D721Med (cell line): ENCODE measurements at places on chromosomes 6 and 20.

DNA sequence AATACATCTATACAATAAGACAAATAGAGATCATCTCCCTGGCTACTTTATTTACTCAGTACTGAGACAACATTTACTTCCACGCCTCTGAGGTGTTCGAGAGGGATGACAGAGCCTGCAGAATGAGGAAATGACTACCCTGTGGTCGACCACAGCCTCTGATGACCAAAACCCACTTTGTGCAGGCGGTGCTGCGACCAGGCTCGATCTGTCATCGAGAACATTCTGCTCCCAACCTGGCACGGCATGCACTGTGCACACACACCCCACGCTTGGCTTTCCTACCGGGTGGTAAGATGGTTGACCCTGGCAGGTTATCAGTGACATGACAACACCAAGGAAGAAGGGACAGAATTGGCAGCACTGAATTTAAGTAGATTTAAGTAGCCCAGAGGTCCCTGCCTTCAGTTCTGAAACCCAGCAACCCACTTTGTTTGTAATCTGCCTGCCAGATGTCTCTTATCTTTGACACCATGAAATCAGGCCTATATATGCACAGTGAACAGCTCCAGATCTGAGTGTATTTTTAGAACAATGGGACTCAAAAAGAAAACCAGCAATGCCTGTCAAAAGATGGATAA is 42.6 kb downstream of the TTI1 start:
- no peak for DNase-seq

DNA sequence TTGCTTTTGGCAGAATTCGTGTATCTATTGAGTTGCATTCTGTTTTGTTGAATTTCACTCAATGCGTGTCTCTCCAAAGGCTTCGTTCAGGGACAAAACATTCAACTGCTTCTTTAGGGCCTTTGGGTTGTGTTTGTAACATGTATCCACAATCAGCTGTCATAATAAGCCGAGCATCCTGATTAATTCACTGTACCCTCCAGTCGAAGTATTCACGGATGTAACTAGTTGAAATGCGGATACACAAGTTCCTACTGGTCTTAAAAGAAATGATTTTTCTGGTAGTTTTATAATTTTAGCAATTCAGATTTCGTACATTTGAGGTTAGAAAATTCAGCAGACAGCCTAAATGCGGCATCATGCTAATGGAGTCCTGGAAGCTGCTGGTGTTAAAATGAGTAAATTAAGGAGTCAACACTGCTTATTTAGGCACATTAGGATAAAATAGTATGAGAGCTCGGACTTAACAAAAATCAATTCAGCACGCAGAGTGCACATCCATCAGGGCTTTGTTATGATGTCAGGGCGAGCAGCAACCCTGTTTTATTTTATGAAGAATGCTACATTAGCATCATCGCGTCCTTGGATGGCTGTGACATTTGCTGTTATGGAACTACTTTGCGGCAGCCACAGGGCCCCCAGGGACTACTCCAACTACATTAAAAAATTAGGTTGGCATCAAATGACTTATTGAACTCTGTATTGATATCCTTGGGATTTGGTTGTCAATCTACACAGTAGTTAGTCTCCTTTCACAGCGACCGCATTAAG is 489.3 kb upstream of the FLRT3 start:
- DNase-seq: no peak

DNA sequence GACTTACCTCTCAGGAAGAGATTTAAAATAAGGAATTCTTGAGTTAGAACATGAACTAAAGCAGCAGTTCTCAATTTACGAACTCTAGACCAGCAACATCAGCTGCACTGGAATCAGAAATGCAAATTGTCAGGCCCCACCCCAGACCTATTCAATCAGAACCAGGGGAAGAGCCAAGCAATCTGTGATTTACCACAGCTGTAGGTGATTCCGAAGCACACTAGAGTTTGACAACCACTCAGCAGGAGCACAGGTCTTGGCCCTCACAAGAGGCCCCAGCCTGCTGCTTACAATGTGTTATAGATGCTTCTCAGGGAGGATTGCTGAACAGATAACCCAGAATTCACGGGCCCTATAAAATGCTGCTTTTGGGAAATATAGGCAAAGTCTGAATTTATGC is 279.2 kb downstream of the PTPRK start:
- no peak for DNase-seq

DNA sequence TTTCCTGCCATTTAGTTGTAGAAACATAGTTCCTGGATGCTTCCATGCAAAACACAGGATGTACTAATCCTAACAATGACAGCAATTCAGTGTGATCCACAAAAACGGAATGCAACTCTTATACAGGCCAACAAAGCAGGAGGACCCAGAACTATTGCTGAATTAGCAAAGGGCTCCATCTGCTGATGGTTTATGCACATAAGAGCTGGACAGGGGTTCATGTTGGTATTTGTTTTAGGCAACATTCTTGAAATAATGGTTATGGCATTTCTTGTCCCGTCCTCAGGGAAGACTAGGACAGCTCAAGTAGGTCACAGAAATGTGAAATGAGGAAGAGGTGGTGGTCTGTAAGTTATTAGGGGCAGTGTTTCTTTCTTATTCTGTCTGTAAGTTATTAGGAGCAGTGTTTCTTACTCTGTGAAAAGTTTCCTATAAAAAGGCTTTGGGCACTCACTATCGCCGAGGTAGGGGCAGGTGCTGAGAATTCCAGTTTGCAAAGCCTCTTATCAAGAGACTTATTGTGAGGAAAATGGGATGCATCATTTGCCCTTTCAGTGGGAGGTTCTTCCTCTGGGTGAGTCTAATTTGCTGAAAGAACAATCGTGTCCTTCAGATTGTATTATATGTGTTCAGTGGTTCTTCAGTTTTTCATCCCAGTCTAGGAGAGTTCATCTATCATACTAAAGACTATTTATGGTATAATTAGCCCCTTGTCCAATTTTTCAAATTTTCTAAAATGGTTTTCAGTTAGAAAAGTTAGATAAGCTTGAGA is 171.1 kb downstream of the MCHR2 start:
- no peak for DNase-seq

DNA sequence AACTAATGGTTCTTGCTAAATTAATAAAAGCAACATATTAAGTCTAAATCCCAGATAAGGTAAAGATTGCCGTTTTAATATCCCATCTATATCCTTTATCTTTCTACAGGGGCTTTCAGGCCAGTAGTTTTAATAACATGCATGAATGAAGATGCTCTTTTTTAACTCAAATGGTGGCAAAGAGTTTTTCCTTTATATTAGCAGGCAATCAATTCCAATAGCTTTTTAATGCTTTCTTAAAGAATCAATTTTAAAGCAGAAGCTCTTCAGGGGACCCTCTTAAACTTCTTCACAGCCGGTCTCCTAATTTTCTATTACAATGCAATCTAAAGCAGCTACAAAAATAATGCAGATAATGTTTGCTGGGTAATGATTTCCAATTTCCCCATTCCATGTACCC is 107.8 kb upstream of the HS3ST5 start:
- no peak for DNase-seq

- no peak for DNase-seq
Observed at GRCh38 chr6:46755865-46756264, 9.1 kb downstream of the ANKRD66 start.

DNA sequence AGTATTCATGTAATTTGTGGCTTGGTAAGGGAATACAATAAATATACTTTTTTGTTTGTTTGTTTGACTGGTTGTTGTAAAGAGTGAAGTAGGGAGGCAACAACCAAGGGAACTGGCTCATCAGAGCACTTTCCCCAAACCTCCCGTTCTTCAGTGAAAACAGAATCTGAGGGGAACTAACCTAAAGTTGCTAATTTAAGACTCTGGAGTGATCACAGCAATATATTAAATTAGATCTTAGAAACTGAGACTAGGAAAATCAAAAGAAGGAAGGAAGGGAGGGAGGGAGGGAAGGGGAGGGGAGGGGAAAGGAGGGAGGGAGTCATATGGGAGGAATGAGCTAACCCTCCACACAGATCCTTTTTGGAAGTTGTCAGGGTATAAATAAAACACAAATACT is 144.9 kb downstream of the SYNDIG1 start:
- no peak for DNase-seq

DNA sequence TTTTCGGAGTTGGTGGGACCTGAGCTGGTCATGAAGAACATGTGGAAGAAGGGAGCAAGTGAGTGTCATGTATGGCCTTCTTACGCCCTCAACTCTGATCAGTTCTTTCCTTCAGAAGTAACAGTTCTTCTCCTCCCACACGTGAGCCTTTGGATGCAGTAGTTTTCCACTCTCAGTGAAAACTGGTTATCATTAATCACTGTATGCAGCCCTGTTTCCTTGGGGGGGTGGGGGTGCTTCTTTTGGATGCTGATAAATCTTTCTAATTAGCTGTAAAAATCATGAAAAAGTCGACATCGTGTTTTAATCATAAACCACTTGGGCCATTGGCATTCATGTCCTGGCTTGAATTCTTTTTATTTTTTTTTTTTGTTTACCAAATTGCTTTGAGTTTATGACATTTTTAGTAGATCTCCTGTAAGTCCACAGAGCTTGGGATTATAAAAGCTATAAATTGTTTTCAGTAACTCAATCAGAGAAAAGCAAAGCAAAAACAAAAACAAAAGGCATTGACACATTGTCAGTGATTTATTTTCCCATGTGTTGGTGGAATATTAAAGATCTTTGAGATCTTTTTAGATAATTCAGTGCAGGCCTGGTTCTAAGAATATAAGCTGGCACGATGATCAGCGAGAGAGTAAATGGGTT is 84.8 kb downstream of the TRMT11 start:
- DNase-seq: no peak

DNA sequence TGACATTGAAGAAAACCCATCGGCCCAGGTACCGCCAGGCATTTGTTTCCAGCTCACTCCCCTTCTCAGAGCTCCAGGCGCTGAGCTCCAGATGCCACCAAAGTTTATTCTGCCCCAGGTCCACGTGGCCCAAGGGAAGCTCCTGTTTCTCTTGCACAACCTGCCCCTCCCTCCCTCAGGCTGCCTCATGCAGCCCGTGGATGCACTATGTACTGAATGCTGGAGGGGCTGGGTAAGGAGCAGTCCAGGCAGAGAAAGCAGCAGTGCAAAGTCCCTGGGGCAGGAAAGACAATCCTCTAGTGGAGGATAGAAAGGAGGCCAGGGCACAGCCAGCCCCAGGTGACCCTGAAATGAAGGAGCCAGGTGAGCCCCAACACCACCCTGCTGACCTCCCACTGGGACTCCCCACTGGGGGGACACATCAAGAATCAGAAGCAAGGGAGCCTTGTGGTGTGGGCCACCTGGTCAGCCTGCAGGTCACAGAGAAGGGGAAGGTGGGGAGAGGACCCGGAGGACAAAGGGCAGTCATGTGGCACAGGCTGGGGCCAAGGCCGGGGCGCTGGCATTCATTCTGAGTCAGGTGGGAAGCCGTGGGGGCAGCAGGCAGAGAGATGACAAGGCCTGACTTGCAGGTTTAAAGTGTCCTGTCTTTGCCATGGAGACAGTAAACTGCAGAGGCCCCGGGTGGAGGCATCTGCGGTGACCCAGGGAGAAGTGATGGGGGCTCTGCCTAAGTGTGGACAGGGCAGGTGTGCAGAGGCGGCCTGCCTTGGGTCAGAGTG is 230.1 kb downstream of the PREX1 start:
- no peak for DNase-seq

GRCh38 chr6:127939442-127940066 is 38.7 kb upstream of the THEMIS start:
- no peak for DNase-seq

DNA sequence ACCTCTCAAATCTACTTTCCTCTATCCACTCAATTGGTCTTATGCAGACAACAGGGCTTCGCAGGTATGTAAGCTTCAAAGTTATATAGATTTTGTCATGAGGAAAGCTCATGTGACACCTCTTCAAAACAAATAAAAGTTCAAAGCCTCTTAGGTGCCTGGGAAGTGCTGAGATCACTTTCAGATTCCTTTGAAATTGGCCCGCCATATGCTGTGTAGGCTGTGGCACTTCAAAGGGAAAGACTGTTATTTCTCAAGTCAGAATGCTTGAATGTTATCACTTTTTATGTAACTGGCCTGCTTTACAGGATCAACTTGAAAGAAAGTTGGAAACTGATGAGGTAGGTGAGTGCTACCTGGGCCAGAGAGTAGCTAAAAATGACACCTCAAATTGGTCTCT is 67.1 kb upstream of the GFRAL start:
- DNase-seq: no peak

DNA sequence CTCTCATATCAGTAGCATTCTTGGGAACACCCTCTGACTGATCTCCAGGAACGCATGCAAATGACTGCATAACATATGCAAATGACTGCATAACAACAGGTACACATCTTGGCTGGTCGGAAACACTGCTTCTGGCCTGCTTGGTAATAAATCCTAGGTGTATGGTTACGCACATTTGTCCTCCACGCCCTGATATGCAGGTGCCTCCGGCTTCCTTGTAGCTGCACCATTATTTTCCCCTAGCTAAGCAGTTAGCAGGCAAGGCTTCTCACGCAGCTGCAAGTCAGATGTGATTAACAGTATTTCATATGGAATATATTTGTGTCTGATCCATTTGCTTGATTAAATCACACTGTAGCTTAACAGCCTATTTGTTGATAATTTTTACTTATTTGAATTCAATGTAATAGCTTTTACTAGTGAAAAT is 5.9 kb downstream of the RPS6KA2 start:
- DNase-seq: no peak

GRCh38 chr20:38453941-38454340 is 18.7 kb upstream of the RALGAPB start:
- no peak for DNase-seq

DNA sequence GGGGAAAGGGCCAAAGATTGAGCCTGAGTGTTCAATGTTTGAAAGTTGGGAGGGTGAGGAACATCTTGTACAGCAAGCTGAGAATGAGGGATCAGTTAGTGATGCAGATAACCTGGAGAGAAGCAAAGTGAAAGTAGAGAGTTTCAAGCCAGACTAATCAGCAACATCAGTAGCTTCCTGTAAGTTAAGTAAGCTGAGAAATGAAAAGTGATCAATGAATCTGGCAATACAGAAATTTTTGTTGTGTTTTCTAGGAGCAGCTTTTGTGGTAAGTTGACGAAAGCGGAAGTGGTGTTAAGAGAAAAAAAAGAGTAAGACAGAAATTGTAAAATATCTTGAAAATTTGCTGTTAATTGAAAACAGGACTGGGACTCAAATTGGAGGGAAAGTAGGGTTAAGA is 855.5 kb upstream of the MAP3K7 start:
- DNase-seq: no peak

DNA sequence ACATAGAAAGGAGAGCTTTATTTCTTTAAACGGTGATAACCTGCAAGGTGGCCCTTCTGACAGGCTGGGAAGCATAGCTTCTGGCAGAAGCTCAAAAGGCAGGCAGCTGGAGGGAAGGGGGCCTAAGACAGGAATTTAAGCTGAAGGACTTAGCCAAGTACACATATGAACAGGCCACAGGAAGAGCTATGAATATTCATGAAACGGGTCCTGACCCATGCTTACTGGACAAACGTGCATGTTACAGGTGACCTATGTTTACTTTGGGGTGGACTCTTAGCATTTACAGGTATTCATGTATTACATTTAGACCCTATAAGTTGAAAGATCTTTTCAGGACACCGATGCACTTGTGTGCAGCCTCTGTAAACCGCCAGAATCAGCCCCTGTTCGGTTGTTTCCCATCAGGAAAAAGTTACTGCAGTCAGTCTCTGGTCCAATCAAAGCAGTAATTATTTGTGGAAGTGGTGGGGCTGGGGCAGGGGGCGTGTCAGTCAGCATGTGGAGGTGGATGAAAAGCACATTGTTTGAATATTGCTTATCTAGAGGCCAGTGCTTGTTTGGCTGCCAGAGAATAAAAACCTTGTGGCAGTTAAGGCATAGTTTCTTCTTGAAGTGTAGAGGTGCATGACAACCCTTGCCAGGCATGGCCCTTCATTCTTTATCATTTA is 2.9 kb upstream of the GZF1 start:
- DNase-seq: no peak

GRCh38 chr6:74114428-74114827 is 418.4 kb downstream of the CD109 start:
- DNase-seq: no peak
